ENCODE measurements at places on chromosomes 7 and 10.

DNA sequence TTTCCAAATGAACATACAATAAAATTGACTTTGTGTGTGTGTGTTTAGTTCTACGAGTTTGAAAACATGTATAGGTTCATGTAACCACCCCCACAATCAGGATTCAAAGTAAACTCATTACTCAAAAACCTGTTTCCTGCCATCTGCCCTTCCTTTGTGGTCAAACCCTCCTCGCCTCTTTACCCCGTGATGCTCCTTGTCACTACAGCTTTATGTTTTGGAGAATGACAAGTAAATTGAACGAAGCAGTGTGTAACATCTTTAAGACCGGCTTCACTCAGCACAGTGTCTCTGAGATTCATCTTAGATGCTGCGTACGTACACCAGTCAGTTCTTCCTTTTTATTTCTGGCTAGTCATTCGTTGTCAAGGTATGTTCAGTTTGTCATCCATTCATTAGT is 54.6 kb upstream of the MKI67 start:
- DNase-seq = no peak

DNA sequence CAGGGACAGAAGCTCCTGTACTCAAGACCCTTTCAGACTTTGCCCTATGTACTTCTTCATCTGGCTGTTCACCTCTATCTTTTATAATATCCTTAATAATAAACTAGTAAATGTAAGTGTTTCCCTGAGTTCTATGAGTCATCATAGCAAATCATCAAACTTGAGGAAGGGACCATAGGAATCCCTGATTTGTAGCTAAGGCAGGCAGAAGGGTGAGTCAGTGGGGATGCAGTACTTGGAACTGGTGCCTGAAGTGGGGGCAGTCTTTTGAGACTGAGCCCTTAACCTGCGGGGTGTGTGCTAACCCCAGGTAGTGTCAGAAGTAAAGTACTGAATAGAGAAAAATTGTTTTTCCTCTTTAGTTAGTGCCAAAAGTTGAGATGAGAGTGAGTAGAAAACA is 6.2 kb upstream of the TMEM243 start:
- peak; percentile 66 for DNase-seq

DNA sequence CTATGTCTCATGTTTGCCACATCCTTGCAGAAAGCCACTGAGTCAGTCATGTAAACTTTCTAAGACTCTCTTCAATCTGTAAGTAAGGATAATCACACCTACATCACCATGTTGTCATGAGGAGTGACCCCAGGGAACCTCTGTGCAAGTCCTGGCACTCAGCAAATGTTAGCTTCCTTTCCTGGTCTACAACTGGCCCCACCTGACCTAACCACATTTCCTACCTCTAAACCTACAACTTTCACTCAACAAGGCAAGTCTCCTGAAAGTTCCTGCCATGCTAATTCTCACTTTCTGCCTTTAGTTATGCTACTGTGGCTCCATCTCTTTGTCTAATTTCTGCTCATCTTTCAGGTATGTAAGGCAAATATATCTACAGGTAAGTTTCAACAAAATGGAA is 72.3 kb upstream of the SEM1 start:
- DNase-seq = peak; percentile 41

DNA sequence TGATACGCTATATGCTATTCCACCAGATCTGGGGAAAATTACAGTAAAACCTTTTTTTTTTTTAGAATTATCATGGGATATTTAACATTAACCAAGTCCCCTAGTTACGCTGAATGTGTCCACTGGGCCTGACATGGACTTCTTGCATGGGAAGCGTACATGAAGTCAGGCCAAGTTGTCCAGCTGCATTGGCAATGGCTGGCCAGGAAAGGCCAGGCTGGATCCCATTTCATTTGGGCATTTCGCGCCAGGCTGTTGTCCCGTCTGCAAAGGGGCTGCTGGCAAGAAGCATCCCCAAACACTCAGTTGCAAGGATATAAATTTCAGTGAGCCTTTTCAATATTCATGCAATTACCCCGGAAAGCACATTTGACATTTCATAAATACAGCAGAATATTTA is 933.3 kb downstream of the GRID1 start:
- DNase-seq = no peak

DNA sequence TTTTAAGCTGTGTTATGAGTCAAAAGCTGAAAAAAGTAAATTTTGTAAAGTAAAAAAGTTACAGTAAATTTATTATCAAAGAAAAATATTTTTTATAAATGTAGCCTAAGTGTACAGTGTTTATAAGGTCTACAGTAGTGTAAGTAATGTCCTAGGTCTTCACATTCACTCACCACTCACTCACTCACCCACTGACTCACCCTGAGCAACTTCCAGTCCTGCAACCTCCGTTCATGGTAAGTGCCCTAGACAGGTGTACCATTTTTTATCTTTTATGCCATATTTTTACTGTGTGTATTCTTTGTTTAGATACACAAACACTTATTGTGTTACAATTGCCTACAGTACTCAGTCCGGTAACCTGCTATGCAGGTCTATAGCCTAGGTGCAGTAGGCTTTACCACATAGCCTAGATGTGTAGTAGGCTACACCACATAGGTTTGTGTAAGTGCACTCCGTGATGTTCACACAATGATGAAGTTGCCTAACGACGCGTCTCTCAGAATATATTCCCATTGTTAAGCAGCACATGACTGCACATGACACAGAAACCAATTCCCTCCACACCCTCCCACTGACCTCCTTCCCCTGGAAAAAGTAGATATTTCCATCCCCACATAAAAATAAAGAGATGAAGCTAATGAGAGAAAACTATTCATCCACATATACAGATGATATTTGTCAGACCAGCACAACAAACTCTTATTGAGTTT is 44.8 kb upstream of the FGL2 start:
- DNase-seq = peak; percentile 69

DNA sequence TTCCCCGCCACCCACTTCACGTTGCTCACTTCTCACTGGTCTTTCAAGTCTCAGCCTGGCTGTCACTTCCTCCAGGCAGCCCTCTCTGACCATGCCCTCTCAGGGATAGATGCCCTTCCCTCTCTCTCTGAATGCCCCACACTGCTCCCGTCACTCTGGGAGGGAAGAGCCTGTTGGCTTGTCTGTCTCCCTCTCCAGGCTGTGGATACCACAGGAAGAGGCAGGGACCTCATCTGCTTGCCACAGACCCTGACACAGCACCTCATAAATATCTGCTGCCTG is 93.1 kb downstream of the OAT start:
- no peak for DNase-seq

DNA sequence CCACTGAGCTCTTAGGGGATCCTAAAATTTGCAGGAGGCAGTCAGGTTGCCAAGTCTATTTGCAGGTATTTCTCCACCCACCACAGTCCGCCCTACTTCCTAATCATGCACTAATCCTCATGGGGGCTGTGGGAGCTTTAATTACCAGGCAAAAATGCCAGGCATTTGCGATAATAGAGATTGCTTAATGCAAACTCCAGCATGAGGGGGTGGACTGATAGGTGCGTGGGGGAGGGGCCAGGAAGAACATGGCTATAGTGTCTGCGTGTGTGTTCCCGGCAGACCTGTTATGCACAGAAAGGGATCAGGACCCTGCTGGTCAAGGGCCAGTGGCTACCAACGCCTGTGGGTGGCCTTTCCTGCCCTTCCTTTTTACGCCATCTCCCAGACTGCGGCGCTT is 15.6 kb upstream of the AQP1 start:
- no peak for DNase-seq

GRCh38 chr7:362402-363096 is 72.6 kb downstream of the FOXL3 start:
- DNase-seq = peak; percentile 14

DNA sequence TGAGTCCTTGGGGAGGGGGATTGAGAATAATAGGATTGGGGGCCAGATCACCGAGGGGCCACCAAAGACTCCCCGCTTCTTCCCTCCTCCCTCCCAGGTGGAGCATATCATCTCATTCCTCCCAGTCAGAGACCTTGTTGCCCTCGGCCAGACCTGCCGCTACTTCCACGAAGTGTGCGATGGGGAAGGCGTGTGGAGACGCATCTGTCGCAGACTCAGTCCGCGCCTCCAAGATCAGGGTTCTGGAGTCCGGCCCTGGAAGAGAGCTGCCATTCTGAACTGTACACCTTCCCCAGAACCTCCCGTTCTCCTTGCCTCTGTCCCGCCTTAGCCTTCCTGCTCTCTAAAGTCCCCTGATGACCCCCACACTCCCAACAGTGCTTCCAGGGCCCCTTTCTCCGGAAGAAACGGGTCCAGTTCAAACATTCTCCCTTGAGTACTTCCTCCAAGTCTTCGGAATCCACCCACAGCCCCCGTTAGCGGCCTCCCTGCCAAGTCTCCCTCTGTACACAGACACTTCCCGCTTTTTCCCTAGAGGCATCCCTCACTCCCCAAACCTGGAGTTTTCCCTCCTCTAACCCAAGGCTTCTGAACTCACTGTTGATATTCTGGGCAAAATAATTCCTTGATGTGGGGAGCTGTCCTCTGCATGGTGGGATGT is 4.1 kb downstream of the FBXO24 start:
- no peak for DNase-seq

DNA sequence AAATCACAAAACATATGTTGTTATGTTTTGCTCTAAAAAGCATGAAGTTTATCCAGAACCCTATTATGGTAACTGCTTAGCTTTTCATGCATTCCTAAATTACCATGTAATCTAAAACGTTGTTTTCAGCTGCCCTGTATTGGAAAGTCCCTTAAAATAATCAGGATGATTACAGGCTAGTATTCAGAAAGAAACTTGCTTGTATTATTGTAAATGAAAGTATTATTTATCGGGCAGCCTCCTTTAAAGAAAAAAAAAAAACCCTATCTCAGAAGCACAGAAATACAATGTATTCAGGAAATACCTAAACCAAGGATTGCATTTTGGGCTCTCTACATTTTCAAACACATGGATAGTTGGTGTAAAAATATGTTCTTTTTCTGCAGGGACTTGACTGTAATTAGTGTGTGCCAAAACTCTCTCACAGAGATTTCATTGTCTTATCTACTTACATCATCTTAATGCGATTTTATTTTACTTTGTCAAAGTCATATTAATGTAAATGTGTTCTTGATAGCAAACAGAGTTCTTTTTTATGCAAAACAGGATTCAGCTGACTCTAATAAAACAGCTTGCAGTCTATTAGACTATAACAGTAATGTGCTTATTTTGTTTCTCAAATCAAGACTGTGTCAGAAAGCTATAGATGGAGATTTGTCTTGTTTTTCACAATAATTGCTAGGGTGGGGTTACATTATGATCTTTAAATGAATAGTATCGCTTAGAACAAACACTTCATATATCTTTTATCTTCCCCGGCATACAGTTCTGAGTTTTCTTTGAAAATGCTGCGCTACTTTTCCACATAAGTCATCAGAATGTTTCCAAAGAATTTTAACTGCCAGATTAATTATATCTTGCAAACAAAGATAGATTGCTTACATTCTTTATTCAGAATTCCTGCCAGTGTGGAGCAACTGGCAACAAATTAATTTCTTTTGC is 65.3 kb upstream of the ARID5B start:
- DNase-seq = no peak

- no peak for DNase-seq
Measured at GRCh38 chr7:117319181-117319580, 3.7 kb downstream of the WNT2 start.

GRCh38 chr7:24885305-24885704 is 94.7 kb downstream of the OSBPL3 start:
- no peak for DNase-seq

DNA sequence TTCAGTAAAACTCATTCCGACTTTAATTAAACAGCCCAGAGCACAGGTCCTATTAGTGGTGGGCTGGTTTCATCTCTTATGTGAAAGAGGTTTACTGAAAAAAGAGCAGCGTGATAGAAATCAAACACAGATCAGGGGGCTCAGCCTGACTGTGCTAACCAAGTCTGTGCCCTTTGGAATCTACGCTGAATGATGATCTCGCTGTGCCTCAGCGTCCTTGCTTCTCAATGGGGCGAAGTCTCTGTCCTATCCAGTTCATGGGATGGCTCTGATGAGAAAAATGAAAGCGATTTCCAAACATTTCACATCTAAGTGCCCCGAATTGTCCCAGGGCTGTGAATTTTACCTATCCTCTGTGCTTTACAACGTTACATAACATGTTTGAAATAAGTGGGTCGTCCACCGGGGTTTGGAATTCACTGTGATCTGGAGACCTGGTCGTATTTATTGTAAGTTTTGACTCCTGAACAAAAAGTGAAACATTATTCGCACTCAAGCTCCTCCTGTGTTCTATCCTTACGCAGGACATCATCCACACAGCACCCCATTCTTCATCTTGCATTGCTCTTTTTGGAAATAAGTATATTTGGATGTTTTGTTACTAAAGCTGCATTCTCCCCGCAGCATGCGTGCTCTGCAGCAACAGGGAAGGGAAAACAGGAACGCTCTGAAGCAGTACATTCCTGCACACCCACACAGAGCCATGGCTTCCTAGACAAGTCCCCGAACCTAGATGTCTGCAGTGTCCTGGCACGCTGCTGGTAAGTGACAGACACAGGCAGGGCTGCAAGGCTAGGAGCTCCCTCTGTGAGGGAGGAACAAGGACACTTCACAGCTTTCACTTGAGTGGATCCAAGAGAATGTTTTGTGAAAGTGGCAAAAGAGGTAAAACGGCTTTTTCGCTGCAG is 83.5 kb downstream of the SLC37A3 start:
- DNase-seq = peak; percentile 20

DNA sequence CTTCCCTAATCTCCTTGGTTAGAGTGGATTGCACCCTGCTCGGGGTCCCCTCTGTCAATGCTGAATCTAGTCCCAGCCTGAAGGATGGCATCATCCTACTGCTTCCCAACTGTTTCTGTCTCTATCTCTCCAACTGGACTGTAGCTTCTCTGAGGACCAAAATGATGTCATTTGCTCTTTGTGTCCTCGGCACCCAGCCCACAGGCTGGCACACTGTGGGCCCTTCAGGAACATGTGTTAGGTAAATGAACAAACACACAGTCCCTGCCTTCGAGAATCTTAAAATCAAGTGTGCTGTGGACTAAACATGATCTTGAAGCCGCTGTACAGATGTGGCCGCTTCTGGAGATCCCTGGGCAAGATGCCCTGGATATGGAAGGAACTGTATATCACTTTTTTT is 5.0 kb upstream of the CDH23 start:
- DNase-seq = no peak

GRCh38 chr10:117921421-117921820 is 125.3 kb downstream of the RAB11FIP2 start:
- DNase-seq = no peak

DNA sequence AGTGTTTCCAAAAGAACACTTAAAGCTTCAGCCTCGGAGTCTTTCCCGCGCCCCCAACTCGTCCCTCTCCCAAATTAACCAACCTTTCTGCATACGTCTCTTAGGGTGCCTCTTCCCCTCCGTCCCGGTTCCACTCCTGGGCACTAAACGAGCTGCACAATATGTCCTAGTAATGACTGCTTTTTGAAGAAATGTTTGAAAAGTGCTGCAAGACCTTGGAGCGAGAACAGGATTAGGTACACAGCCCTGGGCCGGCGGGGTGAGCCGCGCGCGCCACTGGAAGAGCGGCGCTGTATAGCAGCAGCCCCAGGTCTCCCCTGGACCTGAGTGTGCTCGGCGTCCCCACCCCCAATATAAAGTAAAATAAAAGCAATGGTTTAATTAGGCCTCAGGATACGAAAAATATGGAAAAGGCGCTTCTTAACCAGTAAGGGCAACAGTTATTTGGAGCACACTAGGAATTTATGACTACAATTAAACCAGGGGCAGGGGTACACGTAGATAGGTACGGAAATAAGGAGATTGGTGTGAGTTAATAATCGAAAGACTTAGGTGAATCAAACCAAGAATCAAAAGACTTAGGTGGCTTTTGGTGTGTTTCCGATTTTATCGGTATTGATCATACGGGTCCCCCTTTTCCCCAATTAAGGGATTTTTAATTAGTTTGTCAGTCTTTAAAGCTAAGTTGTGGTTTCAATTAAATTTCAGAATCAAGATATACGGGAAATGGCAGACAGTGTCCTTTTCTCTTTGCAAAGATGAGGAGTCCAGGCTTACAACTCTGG is 1.9 kb downstream of the TET1 start:
- peak; percentile 11 for DNase-seq

Data from epithelial cell of esophagus (primary cell).